Cerebellum (tissue), 4 donors: ENCODE measurements at places on chromosomes 7 and 10.

- DNase-seq: no peak
These were observed 766.9 kb downstream of the DNAJB9 start for GRCh38 chr7:109336531-109336930.

GRCh38 chr7:85896531-85896930 is 709.7 kb upstream of the SEMA3D start:
- no peak for DNase-seq

DNA sequence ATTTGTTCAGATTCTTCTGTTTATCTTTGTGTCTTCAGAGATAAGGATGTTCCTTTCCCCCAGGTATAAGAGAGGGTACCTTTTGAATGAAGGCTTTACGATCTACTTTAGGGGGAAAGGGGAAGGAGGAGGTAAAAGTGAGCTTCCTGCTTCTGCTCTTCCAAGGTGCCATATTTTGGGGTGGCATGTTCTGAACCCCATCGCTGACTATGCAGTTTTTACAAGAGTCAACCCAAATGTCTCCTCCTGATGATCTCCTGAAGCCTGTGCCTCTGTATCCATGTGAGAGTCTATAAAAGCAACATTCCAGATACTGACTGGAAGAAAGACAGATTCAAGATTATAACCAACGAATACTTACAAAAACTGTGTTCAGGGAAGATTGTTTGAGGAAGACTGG is 102.5 kb downstream of the ZNF277 start:
- DNase-seq: no peak

DNA sequence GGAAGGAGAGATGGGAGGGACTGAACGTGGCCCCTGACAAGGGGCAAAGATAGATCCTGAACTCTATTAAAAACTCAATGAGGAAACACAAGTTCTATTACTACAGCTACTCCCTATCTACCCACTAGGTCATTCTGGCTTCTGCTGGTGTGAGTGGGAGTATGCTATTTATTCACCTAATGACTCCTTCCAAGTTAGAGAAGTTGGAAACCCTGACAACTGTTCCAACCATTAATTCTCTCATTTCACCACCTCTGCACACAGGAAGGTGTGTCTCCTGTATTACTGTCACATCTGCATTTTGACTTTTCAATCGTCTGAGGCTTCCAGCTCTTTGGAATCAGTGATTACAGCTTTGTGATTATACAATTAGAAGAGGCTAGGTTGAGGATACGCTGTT is 169.4 kb upstream of the ADO start:
- DNase-seq: no peak

GRCh38 chr10:15370212-15370855 is 755 bp downstream of the FAM171A1 start:
- peak; percentile 36 for DNase-seq

DNA sequence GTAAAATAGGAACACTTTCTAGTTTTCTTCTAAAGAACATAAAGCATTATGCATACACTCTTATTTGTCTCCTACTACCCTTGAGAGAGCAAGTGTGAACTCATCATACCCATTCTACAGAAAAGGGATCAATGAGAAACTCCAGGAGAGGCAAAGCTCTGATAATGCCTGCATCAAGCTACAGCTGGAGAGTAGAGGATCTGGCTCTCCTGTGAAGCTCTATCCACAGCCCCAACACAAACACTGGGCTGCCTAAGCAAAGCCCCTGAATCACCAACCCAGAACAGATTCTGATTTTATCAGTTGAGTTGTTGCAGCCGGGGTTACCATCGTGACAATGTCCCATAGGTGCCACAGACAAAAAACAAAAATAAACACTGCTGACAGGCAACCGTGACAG is 74.9 kb downstream of the NUDCD3 start:
- DNase-seq: no peak

- DNase-seq: no peak
These were observed 32.6 kb downstream of the CFAP43 start for GRCh38 chr10:104199567-104199966.

DNA sequence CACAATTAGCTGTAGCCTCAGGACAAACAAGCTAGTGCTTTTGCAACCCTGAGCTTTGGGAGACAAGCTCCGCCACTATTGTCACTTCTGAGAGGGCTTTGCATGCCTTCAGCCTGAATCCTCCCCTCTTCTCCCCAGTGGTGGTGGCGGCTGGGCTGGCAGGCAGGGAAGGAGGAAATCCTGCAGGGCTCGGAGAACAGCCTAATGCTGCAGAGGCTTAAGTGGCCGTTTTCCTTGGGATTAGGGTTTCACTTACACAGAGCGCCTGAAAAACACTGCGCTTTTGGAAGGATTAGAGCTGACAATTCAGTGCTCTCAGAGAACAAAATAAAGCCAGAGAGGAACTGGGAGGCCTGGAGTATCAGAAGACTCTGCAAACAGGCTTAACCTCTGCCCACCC is 71.3 kb downstream of the PAX2 start:
- DNase-seq: no peak
